ENCODE measurements at places on chromosomes 3 and 15. TPM values are rescaled to one million over a fixed set of nuclear protein-coding genes. Genes with fewer than 3 reads are reported as not detected.

The PIGZ gene
- 56.8 TPM for polyA plus RNA-seq

DNA sequence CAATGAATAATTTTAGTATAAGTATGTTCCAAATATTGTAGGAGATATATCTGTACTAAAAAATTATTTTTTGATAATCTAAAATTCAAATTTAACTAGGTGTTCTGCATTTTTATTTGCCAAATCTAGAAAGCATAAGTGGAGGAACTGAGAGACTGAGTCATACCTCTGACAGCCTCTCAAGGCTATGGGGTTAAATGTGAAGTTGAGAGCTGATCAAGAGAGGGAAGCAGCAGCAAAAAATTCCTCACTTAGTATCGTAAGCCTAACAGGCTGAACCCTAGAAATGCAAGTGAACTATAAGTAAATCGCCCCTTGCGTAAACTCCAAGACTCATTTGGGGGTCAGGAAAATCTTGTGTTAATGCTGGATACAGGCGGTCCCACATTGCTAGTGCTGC lies 12.8 kb upstream of the TOPAZ1 start:
- no peaks in the 10 kb centered on the region for H3K36me3 ChIP-seq
- H3K27me3 ChIP-seq: no peaks in the 10 kb centered on the region
- H3K4me3 ChIP-seq: no peak overlapping the region

DNA sequence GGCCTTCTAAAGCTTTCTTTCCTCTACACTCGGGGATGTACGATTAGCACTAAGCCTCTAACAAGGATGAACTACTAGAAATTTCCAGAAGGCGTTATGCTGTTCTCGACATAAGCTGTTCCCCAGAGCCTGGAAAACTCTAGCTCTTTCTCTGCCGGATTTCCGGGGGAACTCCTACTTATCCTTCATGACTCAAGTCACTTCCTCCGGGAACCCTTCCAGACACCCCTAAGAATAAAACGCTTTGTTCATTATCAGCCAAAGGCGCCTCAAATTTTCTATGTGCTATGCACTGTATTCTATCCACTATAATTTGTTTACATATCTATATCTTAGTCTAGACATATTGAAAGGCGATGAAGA lies 455 bp upstream of the SNAP23 start:
- peak overlapping the region; percentile 68 for H3K27ac ChIP-seq
- DNase-seq: no peak
- peaks cover 37% of the 10 kb centered on the region for H3K4me1 ChIP-seq
- H3K4me3 ChIP-seq: peak overlapping the region; percentile 58
- H3K27me3 ChIP-seq: no peaks in the 10 kb centered on the region

DNA sequence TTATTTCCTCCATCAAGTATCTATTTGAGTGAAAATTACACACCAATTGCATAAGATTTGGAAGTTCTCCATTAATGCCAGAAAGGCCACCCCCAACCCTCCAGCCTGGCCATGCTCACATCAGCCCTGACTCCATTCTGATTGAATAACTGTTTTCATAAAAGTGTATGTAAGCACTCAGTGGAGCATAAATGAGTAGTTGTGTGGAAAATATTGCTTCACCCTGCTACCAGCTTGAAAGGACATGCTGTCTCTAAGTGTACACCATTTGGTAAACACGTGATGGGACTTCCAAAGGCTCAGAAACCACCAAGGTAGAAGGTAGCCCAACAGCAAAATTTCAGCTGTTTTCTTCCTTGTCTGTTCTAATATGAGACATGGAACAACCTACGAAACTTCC lies 393.8 kb downstream of the ZNF385D start:
- no peaks in the 10 kb centered on the region for H3K4me1 ChIP-seq
- no peaks in the 10 kb centered on the region for H3K27me3 ChIP-seq

GRCh38 chr3:170914690-170915089 lies 6.3 kb upstream of the EIF5A2 start:
- no peaks in the 10 kb centered on the region for H3K36me3 ChIP-seq
- H3K27me3 ChIP-seq: no peaks in the 10 kb centered on the region
- H3K4me3 ChIP-seq: no peak overlapping the region
- no peaks in the 10 kb centered on the region for H3K4me1 ChIP-seq
- H3K27ac ChIP-seq: no peak overlapping the region

The WDR49 gene
- 0.13 TPM for polyA plus RNA-seq

- no peak overlapping the region for H3K27ac ChIP-seq
- H3K4me1 ChIP-seq: no peaks in the 10 kb centered on the region
- no peak for DNase-seq
- no peaks in the 10 kb centered on the region for H3K27me3 ChIP-seq
Measured at GRCh38 chr15:94692710-94693109, 461.3 kb downstream of the MCTP2 start.

The ANKUB1 gene
- 0.12 TPM for polyA plus RNA-seq

- no peaks in the 10 kb centered on the region for H3K4me1 ChIP-seq
- no peak overlapping the region for H3K27ac ChIP-seq
- H3K4me3 ChIP-seq: no peak overlapping the region
- H3K27me3 ChIP-seq: no peaks in the 10 kb centered on the region
Measured at GRCh38 chr3:180416111-180416594, 185.8 kb upstream of the TTC14 start.

- H3K4me1 ChIP-seq: no peaks in the 10 kb centered on the region
- H3K27me3 ChIP-seq: no peaks in the 10 kb centered on the region
- no peak for DNase-seq
Measured at GRCh38 chr3:125257536-125257935, 45.0 kb upstream of the SLC12A8 start.

GRCh38 chr3:60553144-60553543 lies 698.1 kb downstream of the FHIT start:
- H3K27ac ChIP-seq: no peak overlapping the region
- no peaks in the 10 kb centered on the region for H3K27me3 ChIP-seq
- DNase-seq: no peak

The CRTAP gene
- polyA plus RNA-seq: 114 TPM

GRCh38 chr3:57923101-57923500 lies 85.1 kb upstream of the FLNB start:
- no peak for DNase-seq
- H3K27me3 ChIP-seq: no peaks in the 10 kb centered on the region
- H3K4me3 ChIP-seq: no peak overlapping the region
- H3K4me1 ChIP-seq: no peaks in the 10 kb centered on the region
- H3K27ac ChIP-seq: no peak overlapping the region

DNA sequence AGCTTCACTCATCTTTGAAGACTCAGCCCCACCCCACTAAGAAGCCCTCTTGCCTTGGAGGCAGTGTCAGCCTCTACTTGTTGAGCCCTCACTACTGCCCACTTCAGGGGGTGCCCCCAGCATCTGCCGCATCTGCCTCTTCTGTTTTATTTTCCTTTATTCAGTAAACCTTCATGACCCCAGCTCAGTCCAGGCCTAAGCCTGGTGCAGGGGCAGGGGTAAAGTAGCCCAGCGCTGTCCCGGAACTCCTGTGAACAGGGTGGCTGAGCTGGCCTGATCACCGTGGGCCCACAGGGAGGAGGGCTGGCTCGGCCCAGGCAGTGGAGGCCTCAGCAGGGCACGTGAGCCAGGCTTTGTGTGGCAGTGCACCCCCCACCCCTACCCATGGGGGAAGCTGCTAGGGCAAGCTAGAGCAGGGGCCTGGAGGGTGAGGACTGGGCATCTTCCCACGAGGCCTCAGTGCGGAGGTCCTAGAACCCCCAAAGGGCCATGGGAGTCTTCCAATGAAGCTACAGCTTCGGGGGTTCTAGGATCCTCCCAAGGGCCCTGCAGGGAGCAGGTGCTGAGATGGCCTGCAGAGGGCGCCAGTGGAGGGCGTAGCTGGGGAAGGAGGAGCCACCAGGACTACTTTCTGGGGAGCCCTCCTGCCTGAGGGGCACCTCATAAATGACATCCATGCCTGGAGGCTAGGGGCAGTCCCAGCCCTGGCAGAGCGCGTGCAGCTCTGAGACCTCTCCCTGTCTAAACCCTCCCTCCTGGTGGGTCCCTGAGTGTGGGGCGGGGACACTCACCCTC lies 36.0 kb downstream of the TSPAN3 start:
- no peak overlapping the region for H3K4me3 ChIP-seq
- peaks cover 46% of the 10 kb centered on the region for H3K4me1 ChIP-seq
- no peak overlapping the region for H3K27ac ChIP-seq
- H3K36me3 ChIP-seq: peaks cover 24% of the 10 kb centered on the region
- DNase-seq: peak; percentile 41
- H3K27me3 ChIP-seq: peaks cover 3% of the 10 kb centered on the region

The ACAN gene
- 0.16 TPM for polyA plus RNA-seq

The MEX3B gene
- polyA plus RNA-seq: 5.9 TPM

Measured in large intestine (tissue), 12 donors.